ENCODE measurements at places on chromosomes 4 and X.

- no peak for DNase-seq
Measured at GRCh38 chrX:7889135-7889534, 38.1 kb downstream of the PNPLA4 start.

GRCh38 chrX:5733501-5733900, 495.2 kb downstream of the NLGN4X start:
- DNase-seq = no peak

- no peak for DNase-seq
Measured at GRCh38 chr4:88976775-88977035, 80.3 kb downstream of the FAM13A start.

GRCh38 chr4:13537011-13537831, 7.1 kb downstream of the NKX3-2 start:
- DNase-seq = no peak

- DNase-seq = no peak
Measured at GRCh38 chr4:17664755-17665154, 50.3 kb downstream of the MED28 start.

DNA sequence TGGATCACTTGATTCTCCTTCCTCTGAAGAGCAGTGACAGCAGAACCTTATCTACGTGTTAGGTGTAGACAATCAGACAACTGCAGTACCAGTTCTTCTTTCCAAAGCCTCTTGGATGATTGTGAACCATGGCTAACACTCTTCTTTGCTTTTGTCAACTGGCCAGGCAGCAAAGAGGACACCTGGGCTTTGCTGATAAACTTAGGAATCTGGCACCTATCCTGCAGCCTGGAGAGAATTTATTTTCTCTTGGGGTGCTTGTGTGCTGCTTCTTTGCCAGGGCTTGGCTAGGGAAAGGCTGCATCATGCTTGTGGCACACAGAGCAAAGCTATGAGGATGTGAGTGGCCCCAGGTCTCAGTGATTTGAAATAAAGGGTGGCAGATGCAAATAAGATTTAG, 77.4 kb downstream of the ANAPC4 start:
- no peak for DNase-seq

GRCh38 chr4:80462621-80463091, 127.1 kb downstream of the CFAP299 start:
- DNase-seq = no peak

GRCh38 chrX:40844471-40844870, 109.1 kb upstream of the MED14 start:
- no peak for DNase-seq

- peak; percentile 56 for DNase-seq
Measured at GRCh38 chrX:40099055-40099958, 1.5 kb upstream of the BCOR start.

GRCh38 chr4:170990989-170991589, 822.1 kb upstream of the GALNTL6 start:
- DNase-seq = peak; percentile 39

GRCh38 chrX:112785344-112785743, 55.3 kb downstream of the AMOT start:
- DNase-seq = no peak

DNA sequence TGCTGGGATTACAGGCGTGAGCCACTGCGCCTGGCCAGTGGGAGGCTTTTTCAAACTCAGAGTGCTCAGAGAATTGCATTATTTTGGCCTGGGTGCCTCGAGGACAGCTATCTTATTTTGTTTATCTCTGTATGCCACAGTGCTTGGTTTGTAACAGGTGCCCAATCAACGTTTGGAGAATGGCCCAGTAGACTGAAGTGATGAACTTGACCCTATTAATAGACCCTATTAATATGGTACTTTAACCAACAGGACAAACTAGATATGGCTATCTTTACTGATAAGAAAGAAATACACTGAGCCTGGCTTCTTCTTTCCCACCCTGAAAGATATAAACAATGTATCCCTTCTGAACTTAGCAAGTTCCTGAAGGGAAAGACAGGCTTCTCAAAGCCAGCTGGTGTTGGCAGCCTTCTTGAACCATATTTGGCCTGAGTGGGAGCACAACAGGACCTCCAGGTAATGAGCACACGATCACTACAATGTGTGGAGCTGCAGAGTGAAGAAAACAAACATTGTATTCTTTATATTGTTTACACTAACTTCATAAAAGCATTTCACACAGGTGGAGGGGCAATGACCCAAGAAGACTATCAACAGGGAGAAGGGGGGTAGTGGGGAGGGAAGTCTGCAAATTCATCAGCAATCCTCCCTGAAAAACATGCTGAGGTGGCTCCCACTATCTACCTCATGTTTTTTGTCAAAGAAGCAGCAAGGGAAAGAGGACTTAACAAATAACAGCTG, 41.7 kb downstream of the PRPS1 start:
- DNase-seq = no peak

DNA sequence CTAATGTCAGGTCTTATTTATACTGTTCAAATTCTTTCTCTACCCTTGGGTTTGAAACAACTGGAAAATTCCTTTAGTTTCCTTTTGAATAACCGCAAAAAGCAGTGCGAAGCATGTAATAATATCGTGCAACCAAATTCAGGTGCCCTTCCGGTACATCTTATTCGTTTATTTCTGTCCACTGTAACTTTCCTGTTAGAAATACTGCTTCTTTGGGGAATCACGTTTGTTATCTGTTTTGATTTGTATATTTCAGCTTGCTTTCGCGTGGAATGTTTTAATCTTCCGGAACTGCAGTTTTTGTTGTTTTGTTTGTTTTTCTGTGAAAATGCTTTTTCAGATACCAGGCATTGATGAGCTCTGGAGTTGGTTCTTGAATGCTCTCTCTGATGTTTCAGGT, 85.7 kb upstream of the HPRT1 start:
- no peak for DNase-seq

GRCh38 chrX:156002507-156002906, 5.0 kb downstream of the IL9R start:
- no peak for DNase-seq

- DNase-seq = no peak
Measured at GRCh38 chr4:6619116-6619465, 21.4 kb upstream of the MRFAP1 start.

GRCh38 chr4:119517361-119518229, 111.0 kb downstream of the PDE5A start:
- no peak for DNase-seq

DNA sequence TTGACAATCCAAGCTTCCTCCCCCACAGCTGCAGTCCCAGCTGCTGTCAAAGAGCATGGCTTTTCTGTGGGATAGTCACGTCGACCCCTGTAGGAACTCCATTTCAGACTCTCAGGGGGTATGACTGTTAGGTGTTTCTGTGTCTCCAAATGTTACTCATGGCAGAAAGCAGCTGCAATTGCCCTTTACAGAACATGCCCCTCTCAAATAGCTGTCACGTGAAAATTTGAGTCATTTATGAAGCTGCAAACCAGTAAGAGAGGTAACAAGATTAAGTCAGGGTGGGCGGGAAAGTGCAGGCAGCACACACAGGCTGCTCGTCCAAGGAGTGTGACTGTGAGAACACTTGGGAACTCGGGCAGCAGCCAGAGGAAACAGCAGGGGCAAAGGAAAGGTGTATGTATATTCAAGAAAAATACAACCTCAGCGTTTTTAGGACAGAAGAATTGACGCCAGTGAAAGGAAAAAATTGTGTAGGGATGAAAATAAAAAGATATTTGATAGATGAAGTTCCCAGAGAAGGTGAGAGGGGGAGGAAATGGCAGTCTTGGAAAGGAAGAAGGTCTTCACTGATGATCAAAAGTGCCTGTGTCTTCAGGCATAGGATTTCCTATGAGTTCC, 66.5 kb upstream of the TMEM184C start:
- DNase-seq = peak; percentile 51

GRCh38 chr4:71377561-71377960, 38.7 kb downstream of the SLC4A4 start:
- DNase-seq = no peak

- no peak for DNase-seq
Measured at GRCh38 chr4:126794363-126794762, 838.4 kb upstream of the INTU start.

DNA sequence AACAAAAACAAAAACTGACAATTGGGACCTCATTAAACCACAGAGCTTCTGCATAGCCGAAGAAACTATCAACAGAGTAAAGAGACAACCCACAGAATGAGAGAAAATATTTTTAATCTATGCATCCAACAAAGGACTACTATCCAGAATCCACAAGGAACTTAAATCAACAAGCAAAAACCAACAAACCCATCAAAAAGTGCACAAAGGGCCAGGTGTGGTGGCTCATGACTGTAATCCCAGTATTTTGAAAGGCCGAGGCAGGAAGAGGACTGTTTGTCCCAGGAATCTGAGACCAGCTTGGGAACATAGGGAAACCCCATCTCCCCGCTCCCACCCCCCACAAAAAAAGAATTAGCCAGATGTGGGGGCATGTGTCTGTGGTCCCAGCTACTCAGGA, 10.7 kb downstream of the C4orf51 start:
- no peak for DNase-seq

GRCh38 chr4:60133375-60133774, 1066.8 kb upstream of the ADGRL3 start:
- DNase-seq = no peak

DNA sequence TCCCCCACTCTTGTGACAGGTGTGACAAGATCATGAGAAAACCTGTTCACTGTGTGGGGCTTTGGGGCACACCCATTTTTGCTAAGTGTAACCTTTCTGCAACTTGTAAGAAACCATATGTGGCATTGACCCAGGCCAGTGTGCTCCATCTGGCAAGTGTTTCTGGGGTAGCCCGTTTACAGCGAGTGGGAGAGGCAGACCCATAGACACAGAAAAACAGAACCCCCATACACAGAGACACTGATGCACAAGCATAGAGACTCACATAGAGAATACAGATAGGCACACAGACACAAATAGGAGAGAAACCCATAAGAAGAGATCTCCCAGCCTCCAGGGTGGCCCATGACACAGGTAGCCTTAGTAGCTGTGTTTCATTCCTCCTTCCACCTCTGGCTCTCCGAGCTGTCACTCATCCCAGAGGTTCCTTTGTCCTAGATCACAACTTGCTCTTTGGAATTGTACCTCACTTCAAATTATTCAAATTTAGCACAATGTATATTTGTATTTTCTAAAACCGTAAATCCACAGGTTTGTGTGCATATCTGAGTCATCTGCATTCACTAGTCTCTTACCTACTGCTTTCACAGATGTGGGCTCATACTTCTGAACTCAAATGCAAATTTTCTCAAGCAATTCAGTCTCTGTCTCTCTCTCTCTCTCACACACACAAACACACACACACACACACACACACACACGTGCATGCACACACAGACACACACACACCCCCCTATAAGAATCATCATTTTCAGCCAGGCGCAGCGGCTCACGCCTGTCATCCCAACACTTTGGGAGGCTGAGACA, 114.4 kb downstream of the SH3KBP1 start:
- DNase-seq = no peak

DNA sequence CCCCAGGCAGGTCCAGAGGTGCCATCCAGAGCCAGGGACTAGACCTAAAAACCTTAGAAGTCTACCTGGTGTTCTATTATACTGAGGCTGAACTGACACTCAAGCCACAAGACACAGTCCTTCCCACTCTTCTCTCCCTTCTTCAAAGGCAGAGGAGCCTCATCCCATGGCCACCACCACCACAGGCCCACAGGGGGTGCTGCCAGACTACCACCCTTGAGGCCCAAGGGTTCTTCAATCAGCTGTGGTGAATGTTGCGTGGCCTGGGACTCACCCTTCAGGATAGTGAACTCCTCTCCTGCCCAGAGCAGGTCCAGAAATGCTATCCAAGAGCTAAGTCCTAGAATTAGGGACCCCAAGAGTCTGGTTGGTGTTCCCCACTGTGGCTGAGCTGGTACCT, 17.5 kb upstream of the RFC1 start:
- DNase-seq = no peak

DNA sequence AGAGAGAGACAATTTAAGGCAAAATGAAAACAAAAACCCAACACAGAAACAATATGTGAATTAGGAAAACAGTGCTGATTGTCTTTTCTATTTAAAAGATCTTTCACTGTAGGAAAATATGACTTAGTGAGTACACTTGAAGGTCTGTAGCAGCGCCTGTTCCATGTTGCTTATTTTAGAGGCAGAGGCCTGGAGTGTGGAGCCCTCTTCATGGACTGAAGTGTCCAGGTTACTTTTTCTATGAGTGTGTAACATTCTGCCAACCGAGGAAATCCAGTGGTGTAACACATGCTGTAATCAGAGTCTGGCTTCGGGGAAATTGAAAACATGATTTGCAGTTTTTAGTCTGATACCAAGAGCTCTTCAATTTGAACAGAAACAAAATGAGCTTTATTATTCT, 64.0 kb upstream of the GPRIN3 start:
- DNase-seq = no peak

GRCh38 chr4:113665036-113665435, 96.5 kb downstream of the CAMK2D start:
- DNase-seq = no peak

DNA sequence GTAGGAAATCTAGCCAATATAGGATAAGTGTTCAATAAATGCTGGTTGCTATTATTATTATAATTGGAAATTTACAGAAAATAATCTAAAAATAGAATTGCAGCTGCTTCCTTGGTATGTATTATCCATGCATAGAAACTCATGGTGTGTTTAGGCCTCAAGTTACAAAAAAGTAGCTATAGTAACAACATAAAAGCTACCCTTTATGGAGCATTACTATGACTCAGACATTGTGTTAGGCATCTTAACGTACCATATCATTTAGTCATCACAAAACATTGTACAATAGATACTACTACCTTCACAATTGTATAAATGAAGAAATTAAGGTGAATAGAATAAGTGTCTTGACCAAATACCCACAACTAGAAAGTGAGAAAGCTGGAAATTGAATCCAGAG, 126.9 kb upstream of the NRK start:
- DNase-seq = no peak

DNA sequence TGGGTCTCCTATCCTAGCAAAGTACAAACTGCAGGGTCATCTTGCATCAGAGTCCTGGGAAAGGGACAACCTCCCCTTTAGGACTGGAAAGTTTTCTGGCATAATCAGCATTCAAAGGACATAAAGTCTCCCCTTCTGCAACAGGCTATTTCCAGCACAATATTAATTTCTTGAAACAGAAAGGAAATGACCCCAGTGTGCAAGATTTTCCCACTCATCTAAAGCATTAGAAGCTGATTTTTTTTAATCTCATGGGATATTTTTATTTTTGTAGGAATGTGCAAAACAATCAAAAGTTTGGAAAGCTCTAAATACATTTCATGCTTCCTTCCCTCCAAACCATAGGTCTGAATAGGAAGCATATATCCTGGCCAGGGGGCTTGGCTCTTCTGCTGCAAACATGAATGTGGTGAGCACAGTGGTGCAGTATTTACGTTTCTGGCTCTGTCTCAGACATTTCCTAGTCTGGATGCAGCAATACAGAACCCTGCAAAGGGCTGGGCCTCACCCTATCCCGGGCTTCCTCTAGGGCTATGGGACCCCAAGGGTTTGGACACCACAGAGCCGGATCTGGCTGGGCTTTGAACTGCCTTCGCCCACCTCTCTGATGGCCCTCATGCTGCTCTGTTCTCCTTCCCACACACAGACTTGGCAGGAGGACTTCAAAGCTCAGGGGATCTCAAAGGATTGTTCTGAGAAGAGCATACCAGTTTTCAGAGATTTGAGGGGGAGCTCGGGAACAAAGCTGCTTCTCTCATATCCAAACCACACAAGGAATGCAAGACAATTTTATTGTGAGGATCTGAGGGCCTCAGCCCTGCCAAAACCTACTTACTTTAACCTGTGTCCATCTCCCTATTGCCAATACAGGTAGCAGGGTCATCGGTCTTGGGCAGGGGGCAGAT, 64.9 kb downstream of the POLR2B start:
- no peak for DNase-seq

Data from BE2C (cell line).